Endothelial cell (in vitro differentiated cells): ENCODE measurements at places on chromosomes 1 and 21.
A peak's percentile ranks its signal among the peaks of the same experiment; 100 is the strongest.

DNA sequence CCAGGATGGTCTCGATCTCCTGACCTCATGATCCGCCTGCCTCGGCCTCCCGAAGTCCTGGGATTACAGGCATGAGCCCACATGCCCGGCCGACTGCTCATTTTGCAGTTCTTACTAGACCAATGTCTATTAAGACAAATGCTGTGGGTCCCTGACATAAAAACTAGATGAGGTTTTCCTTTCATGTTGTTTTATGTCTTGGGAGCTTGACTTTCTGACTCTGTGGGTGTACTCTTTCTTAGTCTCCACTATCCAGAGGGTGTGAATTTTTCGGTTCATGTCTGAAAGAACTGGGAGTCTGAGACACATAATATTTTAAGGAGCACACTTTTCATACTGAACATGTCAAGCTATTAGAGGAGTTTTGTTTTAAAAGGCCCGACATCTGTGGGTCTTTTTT is 744.9 kb upstream of the B3GALT2 start:
- DNase-seq: no peak

DNA sequence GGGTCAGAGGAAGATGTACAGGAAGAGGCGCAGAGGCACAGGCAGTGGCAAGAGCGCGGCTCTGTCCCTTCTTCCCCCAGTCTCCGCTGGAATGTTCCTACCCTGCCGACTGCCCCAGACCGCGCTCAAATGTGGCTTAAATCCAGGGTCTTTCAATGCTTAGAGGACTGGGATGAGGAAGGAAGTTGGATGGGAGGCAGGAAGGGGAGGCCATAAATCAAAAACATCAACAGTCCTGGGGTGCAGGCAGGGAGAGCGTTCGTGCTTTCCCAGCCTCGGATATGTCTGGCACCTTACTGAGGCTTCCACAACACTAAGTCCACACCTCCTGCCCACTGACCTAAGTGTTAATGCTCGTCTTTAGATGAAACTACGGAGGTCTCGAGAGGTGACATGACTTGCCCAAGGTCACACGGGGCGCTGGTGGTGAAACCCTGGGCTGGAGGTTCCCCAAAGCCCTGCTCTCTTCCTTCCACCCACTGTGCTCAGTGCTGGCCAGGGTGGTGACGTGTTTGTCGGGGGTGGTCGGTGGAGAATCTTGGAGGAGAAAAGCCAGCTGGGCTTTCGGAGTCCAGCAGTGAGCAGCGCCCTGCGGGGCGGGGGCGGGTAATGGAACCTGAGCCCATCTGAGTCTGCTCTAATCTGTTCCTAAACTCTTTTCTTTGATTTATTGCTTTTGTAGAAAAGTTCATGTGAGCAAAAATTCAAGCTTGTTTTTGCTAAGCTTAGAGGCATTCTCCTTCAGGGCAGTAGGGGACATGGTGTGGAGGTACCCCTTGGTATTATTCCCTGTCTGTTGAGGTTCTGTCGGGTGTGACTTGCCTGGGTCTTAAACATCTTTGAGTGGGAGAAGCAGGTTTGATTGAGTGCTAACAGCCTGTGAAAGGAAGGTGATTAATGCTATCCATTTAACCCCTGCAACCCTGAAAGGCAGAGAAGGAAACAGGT is 708 bp downstream of the CDA start:
- no peak for DNase-seq

GRCh38 chr1:35707601-35708440 is 10.9 kb downstream of the C1orf216 start:
- DNase-seq: peak; percentile 44

- DNase-seq: no peak
Measured at GRCh38 chr1:148161053-148161901, 9.2 kb upstream of the NBPF11 start.

DNA sequence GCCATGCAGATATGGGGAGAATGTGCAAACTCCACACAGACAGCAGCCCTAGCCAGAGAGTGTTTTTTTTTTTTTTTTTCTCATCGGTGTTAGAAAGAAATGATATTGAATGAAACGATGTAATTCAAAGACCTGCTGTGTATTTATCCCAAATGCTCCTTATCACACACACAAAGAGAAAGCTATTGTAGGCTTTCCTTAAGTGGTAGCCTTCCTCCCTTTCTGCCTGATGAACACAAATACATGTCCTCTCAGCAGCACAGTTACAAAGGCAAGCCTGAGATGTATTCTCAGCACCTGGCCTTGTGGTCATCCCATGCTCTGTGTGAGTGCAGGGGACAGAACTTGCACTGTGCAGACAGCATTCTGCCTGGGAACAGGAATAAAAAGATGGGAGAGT is 93.8 kb downstream of the PLPPR5 start:
- DNase-seq: no peak

GRCh38 chr1:18908911-18909771 is 6.8 kb upstream of the ALDH4A1 start:
- DNase-seq: no peak

DNA sequence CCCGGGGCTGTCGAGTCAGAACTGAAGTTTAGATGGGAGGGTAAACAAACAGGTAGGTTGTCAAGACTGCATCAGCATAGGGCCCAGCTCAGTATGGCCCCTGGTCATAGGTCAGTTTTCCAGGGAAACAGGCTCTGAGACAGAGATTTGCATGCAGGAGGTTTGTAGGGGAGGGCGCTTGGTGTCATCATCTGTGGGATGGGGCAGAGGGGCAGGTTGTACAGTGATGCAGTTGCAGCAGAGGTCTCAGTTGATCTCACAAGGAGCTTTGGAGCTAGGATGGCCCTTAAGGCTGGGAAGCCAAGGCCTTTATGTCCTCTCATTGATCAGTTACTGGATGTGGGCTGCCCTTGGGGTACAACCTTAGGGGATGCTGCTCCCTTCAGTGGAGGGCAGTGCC is 38.5 kb upstream of the KCNA10 start:
- no peak for DNase-seq
